Memory B cell (primary cell): ENCODE measurements at places on chromosomes 2 and 18.

- no peak for DNase-seq
These were observed 1.6 kb downstream of the COX7A2L start for GRCh38 chr2:42359304-42359964.

- DNase-seq: no peak
These were observed 234.2 kb downstream of the TTC32 start for GRCh38 chr2:19667536-19667949.

GRCh38 chr18:10560452-10561045 is 34.7 kb downstream of the NAPG start:
- DNase-seq: peak; percentile 72

GRCh38 chr2:33680644-33681363 is 81.7 kb upstream of the FAM98A start:
- no peak for DNase-seq
